Stimulated activated CD8-positive, alpha-beta memory T cell treated with anti-CD3 and anti-CD28 coated beads, Interleukin-12 subunit alpha, Interleukin-12 subunit beta, amount 100 ng/mL, for 1 hour (primary cell): ENCODE measurements at places on chromosomes 4 and X.

GRCh38 chr4:118753685-118754084 is 68.5 kb downstream of the METTL14 start:
- no peak for DNase-seq

DNA sequence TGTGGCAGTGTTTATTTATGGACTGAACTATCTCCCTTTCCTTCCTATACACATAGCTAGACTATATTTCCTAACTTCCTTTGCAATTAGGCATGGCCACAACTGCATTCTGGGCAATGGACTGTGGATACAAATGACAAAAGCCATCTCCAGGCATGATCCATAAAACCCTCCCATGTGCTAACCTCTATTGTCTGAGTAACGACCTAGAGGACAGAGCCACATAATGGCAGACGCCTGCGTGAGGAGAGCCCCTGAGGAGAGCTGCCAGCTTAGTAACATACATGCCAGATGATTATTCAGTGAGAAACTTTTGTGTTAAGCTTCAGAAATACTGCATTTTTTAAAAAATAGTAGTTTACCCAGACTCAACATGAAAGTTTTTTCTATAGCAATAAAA is 142.9 kb downstream of the ADGRA3 start:
- no peak for DNase-seq

DNA sequence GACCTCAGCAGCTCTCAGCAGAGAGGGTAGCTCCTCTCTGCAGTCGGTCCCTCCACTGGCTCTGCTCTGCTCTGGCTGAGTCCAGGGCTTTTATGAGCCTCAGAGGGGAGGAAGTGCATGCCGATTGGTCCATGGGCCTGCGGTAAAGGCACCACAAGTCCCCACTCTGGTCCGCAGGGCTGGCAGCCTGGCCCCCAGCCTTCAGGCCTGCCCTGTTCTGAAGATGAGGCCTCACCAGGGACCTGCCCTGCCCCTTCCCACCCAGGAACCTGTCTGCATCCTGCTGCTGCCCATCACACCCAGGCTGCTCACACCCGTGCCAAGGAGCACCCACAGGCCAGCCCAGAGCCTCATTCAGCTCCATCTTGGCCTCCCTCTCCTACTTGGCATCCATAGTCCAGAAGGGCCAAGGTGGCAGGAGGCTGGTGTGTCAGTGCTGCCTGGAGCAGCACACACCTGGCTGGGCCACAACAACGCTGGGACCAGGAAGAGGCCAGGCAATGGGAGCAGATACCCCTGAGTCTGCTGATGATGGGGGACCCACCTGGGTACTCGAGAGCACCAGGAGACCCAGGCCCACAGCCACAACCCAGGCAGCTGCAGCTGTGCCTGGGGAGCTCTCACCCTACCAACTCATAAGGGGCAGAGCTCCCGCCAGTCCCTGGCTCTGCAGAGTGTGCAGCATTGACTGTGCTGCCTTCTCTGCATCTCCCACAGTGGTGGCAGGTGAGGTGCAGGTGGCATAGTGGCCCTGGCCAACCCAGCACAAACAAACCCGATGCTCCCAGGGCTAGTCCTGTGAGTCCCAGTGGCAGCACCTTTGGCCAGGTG is 191.9 kb upstream of the NUDT6 start:
- DNase-seq, result no peak

- no peak for DNase-seq
Measured at GRCh38 chr4:39029752-39030694, 2.2 kb downstream of the TMEM156 start.

- DNase-seq, result no peak
Measured at GRCh38 chr4:6451309-6451708, 21.1 kb downstream of the PPP2R2C start.

DNA sequence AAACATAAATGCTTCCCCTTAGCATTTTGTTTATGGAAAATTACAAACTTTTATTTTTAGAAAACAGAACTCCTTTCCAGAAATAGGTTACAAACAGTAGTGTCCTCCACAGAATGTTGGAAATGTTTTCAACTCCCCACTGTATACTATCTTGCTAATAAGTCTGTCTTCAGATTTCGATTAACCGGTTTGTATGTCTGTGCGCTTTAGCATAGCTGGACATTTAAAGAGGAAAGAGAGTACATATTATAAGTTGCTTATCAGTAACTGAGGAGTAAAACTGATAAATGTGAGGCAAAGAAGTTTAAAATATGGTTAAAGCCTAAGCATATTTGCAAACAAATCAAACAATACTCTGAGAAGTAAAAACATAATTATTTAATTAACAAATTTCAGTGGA is 3.4 kb downstream of the CXCL8 start:
- no peak for DNase-seq

GRCh38 chrX:54030329-54030728 is 13.9 kb downstream of the PHF8 start:
- DNase-seq, result no peak

GRCh38 chrX:45740291-45740690 is 539.6 kb upstream of the DIPK2B start:
- DNase-seq, result no peak

- no peak for DNase-seq
Measured at GRCh38 chrX:110159865-110160264, 157.0 kb downstream of the TMEM164 start.

GRCh38 chr4:7845493-7846128 is 94.0 kb downstream of the AFAP1 start:
- DNase-seq, result no peak

DNA sequence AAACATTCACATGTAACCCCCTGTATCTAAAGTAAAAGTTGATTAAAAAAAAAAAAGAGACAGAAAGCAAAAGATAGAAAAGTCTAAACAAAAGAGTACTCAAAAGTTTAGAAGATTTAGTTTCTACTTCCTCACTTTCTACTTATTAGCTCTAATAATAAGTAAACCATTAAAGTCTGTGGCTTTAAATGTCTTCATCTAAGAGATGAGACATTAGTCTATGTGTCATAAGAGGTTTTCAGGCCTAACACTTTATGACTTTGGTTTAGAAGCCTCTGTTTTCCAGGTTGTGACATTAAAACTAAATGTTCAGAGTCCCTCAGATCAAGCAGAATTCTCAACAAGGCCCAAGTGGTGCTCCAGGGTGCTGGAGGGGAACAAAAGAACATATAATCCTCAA is 42.2 kb upstream of the GUCY1A1 start:
- no peak for DNase-seq

DNA sequence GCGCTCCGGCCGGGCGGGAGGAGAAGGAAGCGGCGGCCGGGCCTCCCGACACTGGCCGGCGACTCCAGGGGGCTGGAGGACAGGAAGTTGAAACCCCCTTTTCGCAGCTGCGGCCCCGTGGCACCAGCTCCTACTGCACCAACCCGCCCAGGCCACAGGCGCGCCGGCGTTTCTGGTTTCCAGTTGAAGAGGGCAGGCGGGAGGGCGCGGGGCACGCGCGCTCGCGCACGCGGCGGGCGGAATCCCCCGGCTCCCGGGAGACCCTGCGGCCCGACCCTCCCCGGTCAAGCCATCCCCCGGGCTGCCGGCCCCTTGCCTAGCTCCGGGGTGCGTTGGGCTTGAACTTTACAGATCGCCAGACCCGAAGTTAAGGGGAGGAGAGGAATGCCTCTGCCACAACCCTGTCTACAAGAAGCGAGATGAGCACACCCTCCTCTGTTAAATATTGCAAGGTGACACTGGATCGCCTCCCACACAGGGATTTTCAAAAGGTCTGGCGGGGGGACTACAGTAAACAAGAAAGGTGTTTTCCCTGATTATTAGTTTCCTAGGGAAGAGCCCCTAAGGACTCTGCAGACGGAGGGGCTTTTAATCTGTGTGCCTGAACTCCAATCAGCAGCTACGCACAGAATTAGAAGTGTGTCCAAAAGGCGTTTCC is 1.4 kb downstream of the ELOVL6 start:
- DNase-seq, result no peak
